Spinal cord (tissue), 10 donors: ENCODE measurements at places on chromosomes 7 and 10. TPM values are rescaled to one million over a fixed set of nuclear protein-coding genes. Genes with fewer than 3 reads are reported as not detected.

C10orf53 gene
- 0.11 TPM for total RNA-seq

C10orf105 gene
- total RNA-seq: 0.99 TPM

MET gene
- total RNA-seq: 27.8 TPM

GIMAP1 gene
- 1.2 TPM for total RNA-seq

ANKRD61 gene
- 0.20 TPM for total RNA-seq

EGFR gene
- total RNA-seq: 57.6 TPM

FAM25G gene
- total RNA-seq: not detected

LRRD1 gene
- 0.89 TPM for total RNA-seq

NXPH1 gene
- 60.7 TPM for total RNA-seq

RASSF4 gene
- total RNA-seq: 33.5 TPM

UCMA gene
- not detected for total RNA-seq

TMEM196 gene
- 16.5 TPM for total RNA-seq

LIPF gene
- not detected for total RNA-seq

SEMA4G gene
- total RNA-seq: 9.9 TPM

TRIM73 gene
- 3.2 TPM for total RNA-seq

PPP1R17 gene
- total RNA-seq: 1.8 TPM

VWC2 gene
- 12.1 TPM for total RNA-seq

FGFBP3 gene
- 9.5 TPM for total RNA-seq

NME8 gene
- not detected for total RNA-seq

AHR gene
- 48.8 TPM for total RNA-seq

ANKMY2 gene
- total RNA-seq: 50.1 TPM

EBF3 gene
- 83.1 TPM for total RNA-seq

VSTM2A gene
- 124 TPM for total RNA-seq

TRIM50 gene
- total RNA-seq: not detected

LIPM gene
- not detected for total RNA-seq

PDZD8 gene
- total RNA-seq: 34.7 TPM

DRGX gene
- 18.3 TPM for total RNA-seq

ZNF804B gene
- total RNA-seq: 2.0 TPM

FRG2B gene
- total RNA-seq: not detected

CLEC2L gene
- 14.9 TPM for total RNA-seq

SORBS1 gene
- 95.1 TPM for total RNA-seq

C7orf25 gene
- 5.6 TPM for total RNA-seq

AEBP1 gene
- 39.9 TPM for total RNA-seq

SPDYE18 gene
- total RNA-seq: 1.4 TPM

HOXA11 gene
- not detected for total RNA-seq

HNRNPA2B1 gene
- 201 TPM for total RNA-seq

MINPP1 gene
- total RNA-seq: 23.4 TPM

CAV1 gene
- total RNA-seq: 71.0 TPM

ZWINT gene
- total RNA-seq: 13.8 TPM

KLLN gene
- 0.83 TPM for total RNA-seq

LIPN gene
- total RNA-seq: 0.30 TPM

SOSTDC1 gene
- 48.7 TPM for total RNA-seq

PEX1 gene
- 46.4 TPM for total RNA-seq

OR6V1 gene
- total RNA-seq: not detected

TMEM270 gene
- total RNA-seq: not detected

FGF8 gene
- total RNA-seq: 0.69 TPM

RNF148 gene
- 1.6 TPM for total RNA-seq

NRCAM gene
- 50.4 TPM for total RNA-seq

PPA1 gene
- total RNA-seq: 158 TPM
